ENCODE measurements at places on chromosomes 1 and 21.

- DNase-seq: no peak
These were observed 57.2 kb downstream of the CDC7 start for GRCh38 chr1:91557826-91558225.

GRCh38 chr1:156813750-156814570 is 2.7 kb downstream of the SH2D2A start:
- peak; percentile 22 for DNase-seq

DNA sequence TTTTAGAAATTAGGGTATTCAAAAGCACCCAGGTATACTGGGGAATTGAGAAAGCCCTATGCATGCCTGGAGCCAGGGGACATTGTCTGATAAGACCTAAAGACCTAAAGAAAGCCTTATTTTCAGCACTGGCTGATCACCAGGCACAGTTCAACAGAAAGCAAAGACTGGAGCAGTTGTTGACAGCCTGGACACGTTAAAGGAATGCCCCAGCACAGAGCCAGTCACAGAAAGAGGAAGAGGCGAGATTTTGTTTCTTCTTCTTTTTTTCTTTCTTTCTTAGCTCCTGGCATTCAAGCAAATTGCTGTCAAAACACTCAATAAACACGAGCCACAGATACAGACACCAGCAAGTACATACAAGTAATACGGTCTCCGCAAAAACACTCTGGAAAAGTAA is 40.4 kb downstream of the RNF187 start:
- DNase-seq: no peak

GRCh38 chr1:196115646-196116045 is 492.6 kb downstream of the KCNT2 start:
- no peak for DNase-seq

DNA sequence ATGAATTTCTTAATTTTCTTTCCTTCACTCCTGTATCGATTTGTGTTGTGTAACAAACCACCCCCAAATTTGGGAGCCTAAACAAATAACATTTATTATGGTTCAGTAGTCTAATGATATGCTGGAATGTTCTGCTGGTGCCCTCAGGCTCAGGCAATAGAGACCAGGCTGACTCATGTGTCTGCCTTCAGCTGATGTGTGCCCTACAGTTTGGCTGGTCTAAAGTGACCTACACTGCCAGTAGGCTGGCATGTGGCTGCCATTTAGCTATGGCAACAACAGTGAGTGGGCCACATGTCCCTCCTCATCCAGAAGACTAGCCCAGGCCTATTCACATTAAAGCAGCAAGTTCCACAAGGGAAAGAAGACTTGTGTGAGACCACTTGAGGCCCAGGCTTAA is 115.8 kb downstream of the PTPRC start:
- DNase-seq: no peak

- no peak for DNase-seq
These were observed 377.2 kb downstream of the SEC16B start for GRCh38 chr1:177592624-177593023.

DNA sequence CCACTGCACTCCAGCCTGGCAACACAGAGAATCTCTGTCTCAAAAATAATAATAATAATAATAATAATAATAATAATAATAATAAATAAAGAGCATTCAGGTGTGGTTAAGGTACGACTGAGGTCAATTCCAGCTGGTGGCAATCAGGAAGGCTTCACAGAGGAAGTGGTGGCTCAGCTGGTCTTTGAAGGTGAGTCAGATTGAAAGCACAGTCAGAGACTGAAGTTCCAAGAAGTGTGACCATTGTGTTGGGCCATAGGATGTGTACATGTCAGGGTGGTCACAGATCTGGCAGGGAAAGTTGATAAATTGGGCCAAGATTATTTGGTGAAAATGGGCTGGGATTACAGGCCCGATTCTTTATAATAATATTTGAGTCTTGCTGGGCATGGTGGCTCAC is 31.0 kb upstream of the MED18 start:
- DNase-seq: no peak

DNA sequence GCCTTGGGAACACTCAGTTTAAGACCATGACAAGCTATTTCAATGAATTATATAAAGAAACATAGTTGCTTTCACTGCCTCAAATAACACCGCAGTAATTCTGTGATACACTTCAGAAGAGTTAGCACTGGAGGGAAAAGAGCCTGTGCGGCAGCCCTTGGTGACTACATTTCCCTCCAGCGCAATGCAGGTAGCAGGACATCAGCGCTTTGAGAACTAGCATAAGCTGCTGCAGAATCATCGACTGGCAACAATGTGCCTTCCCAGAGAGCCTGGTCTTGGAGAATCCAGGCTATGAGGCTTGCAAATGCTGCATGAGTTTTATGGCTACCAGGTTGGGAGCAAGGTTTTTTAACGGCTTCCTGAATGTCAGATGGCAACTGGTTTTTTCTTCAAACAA is 7.5 kb downstream of the NRIP1 start:
- no peak for DNase-seq

DNA sequence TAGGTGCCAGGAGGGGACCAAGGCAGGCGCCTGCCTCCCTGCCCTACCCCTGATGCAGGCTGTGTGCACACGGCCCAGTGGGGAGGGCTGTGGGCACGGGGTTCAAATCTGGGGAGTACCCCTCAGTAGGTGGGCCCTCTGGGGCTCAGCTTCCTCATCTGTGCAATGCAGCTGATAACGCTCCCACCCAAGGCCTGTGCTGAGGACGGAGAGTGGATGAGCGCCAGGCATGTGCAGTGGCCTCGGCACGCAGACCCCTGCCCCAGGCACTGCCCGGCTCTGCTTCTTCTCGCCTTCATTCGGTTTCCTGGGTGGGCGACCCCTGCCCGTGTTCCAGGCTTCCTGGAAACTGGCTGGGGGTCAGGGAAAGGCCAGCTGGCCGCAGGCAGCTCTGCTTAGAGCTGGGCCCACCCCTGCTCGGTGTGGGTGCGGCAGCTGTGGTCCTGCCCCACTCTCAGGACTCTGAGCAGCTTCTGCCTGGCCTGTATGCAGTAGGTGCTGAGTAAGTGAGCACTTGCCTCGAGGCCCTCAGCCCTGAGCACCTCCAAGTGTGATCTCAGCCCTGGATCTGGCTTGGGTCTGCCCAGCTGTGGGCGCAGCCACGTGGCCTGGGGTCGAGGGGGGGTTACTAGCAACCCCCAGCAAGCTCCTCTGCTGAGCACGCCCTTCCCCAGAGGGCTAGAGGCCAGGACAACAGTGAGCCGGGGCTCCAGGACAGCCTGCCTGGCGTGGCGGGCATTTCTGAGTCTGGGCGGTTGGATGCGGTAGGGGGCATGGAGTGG is 11.9 kb upstream of the TNFRSF14 start:
- DNase-seq: no peak

DNA sequence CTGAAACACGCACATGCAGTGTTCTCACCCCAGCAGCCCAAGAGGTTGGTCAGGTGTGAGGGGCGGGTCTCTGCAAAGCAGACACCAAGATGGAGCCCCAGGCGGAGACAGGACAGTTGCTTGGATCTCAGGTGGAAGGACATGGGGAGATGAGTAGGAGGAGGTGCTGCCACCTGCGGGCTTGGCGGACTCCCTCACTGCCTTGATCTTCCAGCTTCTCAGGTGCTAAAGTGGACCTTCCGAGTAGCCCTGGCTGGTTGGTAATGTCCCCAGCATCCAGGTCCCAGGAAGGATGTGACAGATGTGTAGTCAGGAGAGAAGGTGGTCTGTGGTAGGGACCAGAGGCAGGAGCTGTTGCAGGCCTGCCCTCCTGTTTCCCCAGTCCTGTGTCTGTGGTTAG is 114.1 kb downstream of the AJAP1 start:
- no peak for DNase-seq

GRCh38 chr1:79825551-79825950 is 819.0 kb upstream of the ADGRL4 start:
- no peak for DNase-seq

- peak; percentile 26 for DNase-seq
These were observed 138.4 kb upstream of the BACE2 start for GRCh38 chr21:41029571-41029970.

- DNase-seq: no peak
These were observed 40.7 kb upstream of the SLC5A9 start for GRCh38 chr1:48181669-48182367.
